Caco-2 (cell line): ENCODE measurements at places on chromosomes 11 and 22. TPM values are rescaled to one million over a fixed set of nuclear protein-coding genes. Genes with fewer than 3 reads are reported as not detected.

DNA sequence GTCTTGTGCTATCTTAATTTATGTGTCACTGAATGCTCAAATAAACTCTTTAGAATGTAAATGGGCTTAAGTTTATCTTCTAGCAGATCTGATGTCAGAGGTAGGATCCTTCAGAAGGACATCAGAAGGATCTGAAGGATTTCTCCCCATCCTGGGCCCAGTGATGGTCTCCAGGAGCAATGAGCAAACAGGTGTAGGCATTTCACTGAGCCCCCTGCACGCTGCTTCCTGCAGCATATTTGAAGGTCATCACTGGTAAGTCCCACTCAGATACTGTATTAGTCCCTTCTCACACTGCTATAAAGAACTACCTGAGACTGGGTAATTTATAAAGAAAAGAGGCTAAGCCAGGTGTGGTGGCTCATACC is 4.5 kb downstream of the GSTP1 start:
- DNase-seq: no peak

DNA sequence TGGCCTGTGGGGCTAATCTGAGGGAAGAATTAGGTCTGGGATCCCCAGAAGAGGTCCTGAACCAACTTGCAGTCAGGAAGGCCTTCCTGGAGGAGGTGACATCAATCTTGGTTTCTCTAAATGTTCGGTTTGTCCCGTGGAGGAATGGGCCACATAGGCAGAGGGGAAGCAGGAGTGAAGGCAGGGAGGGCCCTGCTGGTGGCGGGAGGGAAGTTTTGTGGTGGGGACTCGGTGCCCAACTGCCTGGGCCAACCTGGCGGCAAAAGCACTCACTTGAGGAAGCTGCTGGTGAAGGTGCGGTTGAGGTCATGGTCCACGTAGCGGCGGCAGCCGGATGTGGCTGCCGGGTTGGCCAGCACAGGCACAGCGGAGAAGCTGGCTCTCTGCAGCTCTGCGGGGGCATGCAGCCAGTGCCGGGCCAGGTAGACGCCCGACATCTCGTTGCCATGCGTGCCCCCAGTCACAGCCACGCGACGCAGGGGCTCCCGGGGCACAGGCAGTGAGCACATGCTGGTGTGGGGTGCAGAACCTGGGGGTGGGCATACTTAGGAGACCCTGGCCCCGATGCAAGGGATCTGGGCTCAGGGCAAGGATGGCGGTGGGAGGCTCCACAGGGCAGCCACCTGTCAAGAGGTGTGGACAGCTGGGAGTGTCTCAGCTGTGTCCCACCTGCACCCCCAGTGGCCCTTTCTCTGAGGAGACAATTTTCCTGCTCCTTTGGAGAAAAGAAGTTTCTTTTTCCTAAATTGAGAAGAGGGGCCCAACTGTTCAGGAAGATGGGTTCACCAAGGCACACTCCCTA is 3.8 kb downstream of the ACY3 start:
- DNase-seq: no peak

GRCh38 chr11:16511116-16512114 is 155.1 kb upstream of the SOX6 start:
- no peak for DNase-seq

DNA sequence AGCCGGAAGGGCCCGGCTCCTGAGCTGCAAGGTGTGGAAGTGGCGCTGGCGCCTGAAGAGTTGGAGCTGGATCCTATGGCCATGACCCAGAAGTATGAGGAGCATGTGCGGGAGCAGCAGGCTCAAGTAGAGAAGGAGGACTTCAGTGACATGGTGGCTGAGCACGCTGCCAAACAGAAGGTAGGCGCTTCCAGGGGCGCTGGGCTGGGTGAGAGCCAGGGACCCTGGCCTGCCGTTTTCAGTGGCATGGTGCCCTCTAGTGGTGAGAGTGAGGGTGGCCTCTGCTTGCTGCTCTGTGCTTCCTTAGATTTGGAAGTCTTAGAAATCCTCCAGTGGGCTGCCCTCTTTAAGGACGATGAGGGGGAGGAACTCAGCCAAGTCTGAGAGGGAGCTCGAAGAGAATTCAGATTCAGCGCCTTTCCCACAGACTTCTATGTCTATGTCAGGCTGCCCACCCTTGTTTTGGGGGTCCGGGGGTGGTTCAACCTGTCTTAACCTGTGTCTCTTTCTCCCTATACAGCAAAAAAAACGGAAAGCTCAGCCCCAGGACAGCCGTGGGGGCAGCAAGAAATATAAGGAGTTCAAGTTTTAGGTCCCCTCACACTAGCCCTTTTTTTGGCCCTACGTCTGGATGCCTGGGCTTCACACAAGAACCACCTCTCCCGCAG is 1.8 kb upstream of the PACS1 start:
- peak; percentile 79 for DNase-seq

DNA sequence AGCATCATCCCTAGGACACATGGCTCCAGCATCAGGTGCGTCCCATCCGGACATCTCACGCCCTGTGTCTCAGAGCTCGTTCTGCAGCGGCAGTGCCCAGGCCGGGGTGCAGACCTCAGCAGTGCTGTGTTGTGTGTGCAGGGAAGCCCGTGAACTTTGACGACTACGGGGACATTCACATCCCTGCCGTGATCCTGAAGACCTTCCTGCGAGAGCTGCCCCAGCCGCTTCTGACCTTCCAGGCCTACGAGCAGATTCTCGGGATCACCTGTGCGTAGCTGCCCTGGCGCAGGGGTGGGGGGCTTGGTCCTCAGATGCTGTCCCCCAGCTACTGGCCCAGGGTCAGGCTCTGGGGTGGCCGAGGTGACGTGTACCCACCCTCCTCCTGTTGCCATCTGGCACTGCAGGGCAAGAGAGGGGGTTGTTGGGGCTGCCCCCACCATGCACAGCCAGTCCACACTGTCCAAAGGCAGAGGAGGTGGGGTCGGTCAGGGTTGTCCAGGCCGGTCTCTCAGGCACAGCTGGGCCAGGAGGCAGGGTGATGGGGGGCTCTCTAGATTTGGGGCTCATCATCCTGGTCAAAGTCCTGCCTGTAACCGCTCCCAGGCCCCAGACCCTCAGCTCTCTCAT is 96.5 kb downstream of the ARHGAP8 start:
- no peak for DNase-seq

GRCh38 chr22:23898006-23898974 is 4.1 kb downstream of the MIF start:
- DNase-seq: no peak

DNA sequence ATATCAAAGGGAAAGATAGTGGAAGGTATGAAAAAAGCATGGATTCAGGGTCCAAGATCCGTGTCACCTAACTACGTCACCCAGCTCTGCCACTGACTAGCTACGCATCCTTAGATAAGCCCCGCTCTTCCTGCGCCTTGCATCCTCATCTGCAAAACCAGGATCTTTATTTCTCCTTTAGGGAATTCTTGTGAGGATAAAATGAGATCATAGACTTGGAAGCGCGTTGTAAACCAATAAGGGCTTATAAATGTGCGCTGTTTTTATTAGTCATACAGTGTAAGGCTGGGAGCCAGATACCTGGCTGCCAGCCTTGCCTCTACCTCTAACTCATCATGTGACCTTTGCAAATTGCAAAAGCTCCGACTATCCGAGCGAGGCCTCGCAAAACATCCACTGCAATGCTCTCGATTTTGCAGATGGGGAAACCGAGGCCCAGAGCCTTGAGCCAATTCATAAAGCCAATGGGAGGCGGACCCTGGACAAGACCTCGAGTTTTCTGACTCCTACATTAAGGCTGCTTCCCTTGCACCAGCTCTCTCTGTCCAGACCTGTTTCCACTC is 753 bp downstream of the PRPF19 start:
- DNase-seq: no peak

DNA sequence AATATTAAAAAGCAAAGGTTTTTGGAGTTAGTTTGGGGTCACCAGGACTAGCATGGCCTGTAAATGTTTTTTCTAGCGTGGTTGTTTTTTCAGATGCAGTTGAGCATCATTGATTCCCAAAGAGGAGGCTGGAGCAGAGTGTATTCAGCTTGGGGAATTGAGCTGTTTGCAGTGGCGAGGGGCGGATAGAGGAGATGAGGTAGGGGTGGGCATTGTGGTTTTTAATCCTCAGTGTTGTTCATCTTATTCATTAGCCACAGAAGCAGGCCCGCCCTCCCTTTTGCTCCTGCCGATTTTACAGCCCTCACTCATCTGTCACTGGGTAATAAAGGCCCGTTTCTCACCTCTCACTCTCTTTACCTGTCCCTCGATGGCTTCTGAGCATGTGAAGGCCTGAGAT is 51.4 kb downstream of the NF2 start:
- DNase-seq: no peak

DNA sequence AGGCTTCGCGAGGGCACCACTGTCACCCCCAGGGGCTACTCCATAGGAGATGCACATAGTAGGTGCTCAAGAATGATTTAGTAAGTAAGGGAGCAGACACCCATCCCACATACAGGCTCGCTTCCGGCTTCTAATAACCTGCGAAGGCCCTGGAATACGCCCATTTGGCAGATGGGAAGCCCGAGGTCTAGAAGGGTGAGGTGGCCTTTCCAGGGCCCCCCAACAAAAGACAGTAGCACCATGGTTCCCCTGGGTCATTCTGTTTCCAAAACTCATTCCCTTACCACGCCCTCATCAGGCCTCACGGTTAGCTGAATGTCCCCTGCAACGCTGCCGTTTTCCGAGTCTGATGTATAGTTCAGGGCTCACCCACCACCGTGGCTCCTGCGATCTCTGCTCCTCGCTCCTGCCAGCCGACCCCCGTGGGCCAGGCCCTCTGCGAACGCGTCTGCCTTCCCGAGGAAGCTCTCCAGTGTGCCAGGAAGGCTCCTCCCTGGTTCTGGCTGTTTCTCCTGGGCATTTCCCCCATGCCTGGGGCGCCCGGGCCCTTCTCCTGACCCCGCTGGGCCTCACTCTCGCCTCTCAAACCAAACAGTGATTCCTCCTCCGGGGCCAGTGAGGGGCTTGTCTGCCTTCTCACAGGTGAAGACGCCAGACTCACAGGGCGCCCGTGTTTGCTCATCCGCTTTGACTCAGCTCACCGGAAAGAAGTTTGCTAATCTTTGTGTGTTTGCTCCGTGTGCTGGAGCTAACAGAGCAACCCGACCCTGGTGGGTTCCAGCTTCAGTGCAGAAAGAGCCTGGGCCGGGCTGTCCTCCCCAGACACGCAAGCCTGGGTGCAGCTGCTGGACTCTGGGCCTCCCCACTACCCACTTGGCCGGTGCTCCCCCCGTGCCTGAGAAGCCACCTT is 86.6 kb downstream of the RTL6 start:
- no peak for DNase-seq

GRCh38 chr11:88831303-88831890 is 234.4 kb downstream of the GRM5 start:
- no peak for DNase-seq

DNA sequence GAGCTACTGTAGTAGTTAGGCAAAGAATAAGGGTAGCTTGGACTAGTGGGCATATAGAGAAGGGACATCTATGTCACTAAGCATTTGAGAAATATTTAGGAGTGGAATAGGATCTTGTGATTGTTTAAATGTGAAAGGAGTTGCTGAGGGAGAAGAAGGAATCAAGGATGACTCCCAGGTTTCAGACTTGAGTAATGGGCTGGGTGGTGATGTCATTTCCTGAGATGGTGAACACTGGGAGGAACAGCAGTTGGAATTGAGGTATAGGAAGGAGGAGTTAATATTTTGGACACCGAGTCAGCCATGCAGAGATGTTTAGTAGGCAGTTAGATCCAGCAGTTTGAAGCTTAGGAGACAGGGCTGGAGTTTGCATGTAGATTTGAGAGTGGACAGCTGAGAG is 40.1 kb downstream of the REXO2 start:
- DNase-seq: no peak

DNA sequence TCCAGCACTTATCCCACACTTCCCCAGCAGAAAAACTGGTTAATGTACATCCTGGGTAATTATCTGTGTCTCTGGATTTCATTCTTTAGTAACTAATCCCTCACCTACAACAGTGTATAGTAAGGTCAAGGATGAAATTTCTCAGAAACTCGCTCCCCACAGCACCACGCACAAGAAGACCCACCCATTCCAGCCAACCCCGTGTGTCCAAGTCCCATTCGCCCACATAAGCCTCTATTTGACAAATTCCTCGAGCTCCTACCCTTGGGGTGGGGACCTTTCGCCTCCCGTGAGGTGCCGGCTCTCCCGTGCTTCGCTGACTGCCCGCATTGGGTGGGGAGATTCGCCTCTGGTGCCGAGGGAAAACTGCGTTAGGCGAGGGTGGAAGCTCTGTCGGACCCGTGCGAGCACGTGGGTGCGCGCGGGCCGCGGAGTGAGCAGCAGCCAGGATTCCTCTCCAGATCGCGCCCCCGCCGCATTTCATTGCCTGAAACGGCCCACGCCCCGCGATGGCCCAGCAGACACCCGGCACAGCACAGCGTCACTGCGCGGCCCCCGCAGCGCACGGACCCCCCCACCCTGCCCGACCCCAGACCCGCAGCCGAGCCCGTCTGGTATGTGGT is 866 bp downstream of the EXPH5 start:
- peak; percentile 68 for DNase-seq

GRCh38 chr11:79503028-79503427 is 62.2 kb upstream of the TENM4 start:
- DNase-seq: no peak

DNA sequence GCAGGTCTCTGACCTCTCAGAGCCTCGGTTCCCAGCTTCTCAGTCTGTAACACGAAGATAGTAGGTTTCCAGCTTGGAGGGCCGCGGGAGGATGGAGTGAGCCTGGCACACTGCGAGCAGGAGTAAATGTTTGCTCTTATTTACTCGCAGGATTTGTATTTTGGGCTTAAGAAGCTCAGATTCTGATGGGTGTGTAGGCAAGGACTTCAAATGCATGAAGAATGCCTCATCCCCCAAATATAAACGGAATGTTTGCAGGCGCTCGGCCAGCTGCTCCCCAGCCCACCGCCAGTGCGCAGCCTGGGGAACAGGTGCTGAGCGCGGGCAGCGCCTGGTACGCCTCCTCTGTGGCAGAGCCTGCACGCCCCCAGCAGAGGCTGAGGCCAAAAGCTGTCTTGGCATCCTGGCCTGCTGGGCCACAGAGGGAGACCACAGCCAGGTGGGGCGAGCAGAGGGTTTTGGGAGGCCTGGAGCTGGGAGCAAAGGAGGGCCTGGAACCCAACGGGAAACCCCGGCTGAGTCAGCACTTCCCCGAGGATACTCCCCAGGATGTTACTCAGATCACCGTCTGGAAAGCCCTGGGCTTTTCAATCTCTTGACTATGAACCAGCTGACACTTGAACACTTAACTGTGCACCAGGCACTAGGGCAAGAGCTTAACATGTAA is 9.4 kb downstream of the EHD1 start:
- DNase-seq: no peak

DNA sequence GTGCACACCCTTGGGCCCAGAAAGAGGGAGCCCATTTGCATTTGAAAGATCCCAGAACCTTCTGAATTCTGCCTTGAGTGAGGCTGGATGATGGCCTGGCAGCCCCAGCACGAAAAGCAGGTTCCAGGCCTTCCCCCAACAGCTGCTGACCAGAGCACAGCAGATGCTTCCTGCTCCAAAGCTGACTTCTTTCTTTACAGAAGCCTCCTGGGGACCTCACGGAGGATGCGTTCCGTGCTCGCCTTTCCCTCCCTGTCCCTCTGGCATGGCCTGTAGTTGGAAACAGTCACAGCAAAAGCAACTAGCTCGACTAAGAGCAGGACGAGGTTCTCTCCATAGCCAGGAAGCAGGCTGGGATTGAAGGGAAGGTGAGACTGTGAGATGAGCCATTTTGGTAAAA is 107.7 kb upstream of the B3GAT1 start:
- DNase-seq: no peak

- DNase-seq: no peak
Measured at GRCh38 chr11:113372309-113372708, 15.3 kb upstream of the ANKK1 start.

- no peak for DNase-seq
Measured at GRCh38 chr22:30878516-30879414, 89.8 kb downstream of the MORC2 start.

The IMMP1L gene
- total RNA-seq: 38.6 and 40.1 TPM in 2 replicates

The CAVIN3 gene
- total RNA-seq: 7.7 and 11.2 TPM in 2 replicates

The MDK gene
- total RNA-seq: 601 and 699 TPM in 2 replicates

The OR10A2 gene
- total RNA-seq: not detected in 2 replicates

The MS4A4A gene
- not detected in 2 replicates for total RNA-seq
